Right atrium auricular region (tissue), 2 donors: ENCODE measurements at places on chromosomes 2 and 18. TPM values are rescaled to one million over a fixed set of nuclear protein-coding genes. Genes with fewer than 3 reads are reported as not detected.

IL1RL1 gene
- 65.3 TPM for total RNA-seq

CDCA7 gene
- 0.48 TPM for total RNA-seq

NTSR2 gene
- not detected for total RNA-seq

TNFAIP6 gene
- total RNA-seq, result 2.8 TPM

ANKRD53 gene
- total RNA-seq, result 1.7 TPM

RAB27B gene
- total RNA-seq, result 0.11 TPM

IRS1 gene
- 14.6 TPM for total RNA-seq

COBLL1 gene
- total RNA-seq, result 21.1 TPM

- no peak for DNase-seq
Observed at GRCh38 chr2:5539282-5540165, 152.7 kb upstream of the SOX11 start.

GRCh38 chr2:190663839-190664238 is 15.0 kb downstream of the NAB1 start:
- DNase-seq, result no peak

- no peak for DNase-seq
Observed at GRCh38 chr18:43422518-43422917, 145.2 kb upstream of the SYT4 start.

DNA sequence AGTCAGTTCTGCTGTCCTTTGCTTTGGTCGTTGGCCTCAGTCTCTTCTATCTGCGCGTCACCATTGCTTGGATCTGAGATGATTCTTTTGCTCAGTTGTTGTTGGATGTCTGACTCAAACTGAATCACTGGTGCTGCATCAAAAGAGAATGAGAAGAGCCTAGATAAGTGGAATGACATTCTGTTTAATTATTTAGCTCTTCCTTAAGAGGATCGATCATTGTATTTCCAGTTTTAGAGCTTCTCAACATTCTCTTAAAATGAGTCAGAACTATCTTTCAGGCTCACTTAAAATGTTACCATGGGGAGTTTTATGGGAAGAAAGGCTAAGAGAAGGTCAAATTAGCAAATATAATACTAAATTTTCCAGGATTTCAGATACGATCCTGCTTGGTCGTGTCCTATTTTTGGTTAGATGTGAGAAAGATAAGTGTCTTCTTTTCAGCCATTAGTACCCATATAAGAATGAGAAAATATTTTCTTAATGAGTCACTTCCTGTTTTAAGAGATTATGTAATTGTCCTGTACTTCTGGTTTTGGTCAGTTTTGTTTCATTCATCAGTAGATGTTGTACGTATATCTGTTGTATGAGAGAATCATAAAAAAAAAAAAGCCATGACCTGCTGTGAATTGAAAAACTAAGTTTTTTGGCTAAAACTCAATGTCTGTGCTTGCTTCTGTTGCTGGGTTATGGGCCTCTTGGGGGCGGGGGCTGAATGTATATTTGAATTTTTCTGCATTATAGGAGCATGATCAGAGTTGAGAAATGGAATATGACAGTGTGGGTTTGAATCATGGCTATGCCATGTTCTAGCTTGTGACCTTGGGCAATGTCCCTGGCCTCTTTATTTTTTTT is 31.6 kb upstream of the CASP10 start:
- DNase-seq, result no peak

GRCh38 chr2:35410431-35411061 is 945.0 kb upstream of the CRIM1 start:
- DNase-seq, result no peak

GRCh38 chr18:63542069-63542468 is at the start of gene SERPINB12:
Gene SERPINB12 (plus strand): TSS chr18:63542369. CDS start chr18:63556160, 13,791 bp downstream.
- no peak for DNase-seq

DNA sequence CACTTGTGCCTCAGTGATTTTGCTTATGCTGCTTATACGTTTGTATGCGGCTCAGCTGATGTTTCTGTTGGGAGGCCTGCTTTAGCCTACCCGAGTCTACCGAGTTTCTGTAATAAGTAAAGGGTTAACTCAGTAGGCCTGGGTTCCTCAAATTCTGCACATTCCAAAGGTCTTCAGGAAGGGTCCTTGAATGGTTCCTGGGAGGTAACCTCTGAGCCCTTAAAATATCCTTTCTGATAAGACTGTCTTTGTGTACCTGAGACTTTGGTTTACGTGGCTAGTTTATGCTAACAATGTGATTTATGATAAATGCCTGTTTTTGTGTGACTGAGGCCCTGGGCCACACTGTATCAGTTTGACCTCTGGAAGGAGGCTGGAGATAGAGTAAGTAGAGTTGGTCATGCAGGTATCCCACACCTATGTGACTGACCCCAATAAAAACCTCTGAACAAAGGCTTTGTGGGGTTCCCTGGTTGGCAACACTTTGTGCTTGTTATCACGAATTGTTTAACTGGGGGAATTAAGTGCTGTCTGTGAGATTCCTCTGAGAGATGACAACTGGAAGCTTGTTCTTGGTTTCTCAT is 18.9 kb upstream of the PNPT1 start:
- no peak for DNase-seq

GRCh38 chr18:41703744-41704530 is 251.1 kb upstream of the PIK3C3 start:
- DNase-seq, result no peak

- DNase-seq, result no peak
Observed at GRCh38 chr18:65753520-65753919, 2.7 kb downstream of the CDH7 start.

- DNase-seq, result no peak
Observed at GRCh38 chr18:50194631-50195532, at the start of gene MYO5B. Gene MYO5B (minus strand): TSS chr18:50195147. CDS start chr18:50194793, 354 bp downstream.

GRCh38 chr2:57987835-57988573 is 58.6 kb upstream of the VRK2 start:
- DNase-seq, result no peak

GRCh38 chr2:68936427-68936826 is 16.3 kb downstream of the GKN2 start:
- no peak for DNase-seq

DNA sequence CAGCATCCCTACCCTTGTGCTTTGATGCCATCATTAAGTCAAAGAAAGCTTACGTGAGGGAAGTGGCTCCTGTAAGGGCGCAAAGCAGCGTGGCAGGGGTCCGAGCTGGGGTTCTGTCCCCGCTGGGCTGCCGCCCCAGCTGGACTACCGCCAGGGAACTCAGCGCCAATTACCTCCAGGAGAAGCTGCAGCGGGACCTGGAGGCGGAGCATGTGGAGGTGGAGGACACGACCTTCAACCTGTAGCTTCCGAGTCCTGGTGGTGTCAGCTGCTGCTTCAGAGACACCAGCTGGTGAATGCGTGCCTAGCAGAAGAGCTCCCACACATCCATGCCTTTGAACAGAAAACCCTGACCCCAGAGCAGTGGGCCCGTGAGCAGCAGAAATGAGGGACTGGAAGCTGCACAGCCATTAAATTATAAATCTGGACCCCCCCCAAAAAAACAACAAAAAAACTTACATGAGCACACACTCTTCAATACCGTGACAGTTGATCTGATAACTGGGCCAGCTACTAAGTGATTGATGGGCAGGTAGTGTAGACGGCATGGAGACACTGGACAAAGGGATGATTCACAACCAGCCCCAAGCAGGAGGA is 20.1 kb upstream of the YES1 start:
- no peak for DNase-seq

- DNase-seq, result no peak
Observed at GRCh38 chr2:45739796-45740485, 88.5 kb downstream of the PRKCE start.

DNA sequence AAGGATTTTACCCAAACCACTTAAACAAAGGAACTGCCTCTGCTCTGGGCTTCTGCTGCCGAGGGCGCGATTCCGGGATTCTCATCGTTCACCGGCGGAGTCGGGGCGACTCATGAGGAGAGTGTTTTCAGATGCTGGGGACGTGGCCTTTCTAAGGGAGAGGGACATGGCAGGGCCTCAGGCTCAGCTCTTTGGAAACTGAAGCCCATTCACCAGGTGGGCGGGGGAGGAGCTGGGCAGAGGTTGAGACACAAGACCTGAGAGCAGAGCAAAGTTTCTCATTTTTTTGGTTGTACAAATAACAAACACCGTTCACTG is 29.8 kb downstream of the NFATC1 start:
- no peak for DNase-seq

DNA sequence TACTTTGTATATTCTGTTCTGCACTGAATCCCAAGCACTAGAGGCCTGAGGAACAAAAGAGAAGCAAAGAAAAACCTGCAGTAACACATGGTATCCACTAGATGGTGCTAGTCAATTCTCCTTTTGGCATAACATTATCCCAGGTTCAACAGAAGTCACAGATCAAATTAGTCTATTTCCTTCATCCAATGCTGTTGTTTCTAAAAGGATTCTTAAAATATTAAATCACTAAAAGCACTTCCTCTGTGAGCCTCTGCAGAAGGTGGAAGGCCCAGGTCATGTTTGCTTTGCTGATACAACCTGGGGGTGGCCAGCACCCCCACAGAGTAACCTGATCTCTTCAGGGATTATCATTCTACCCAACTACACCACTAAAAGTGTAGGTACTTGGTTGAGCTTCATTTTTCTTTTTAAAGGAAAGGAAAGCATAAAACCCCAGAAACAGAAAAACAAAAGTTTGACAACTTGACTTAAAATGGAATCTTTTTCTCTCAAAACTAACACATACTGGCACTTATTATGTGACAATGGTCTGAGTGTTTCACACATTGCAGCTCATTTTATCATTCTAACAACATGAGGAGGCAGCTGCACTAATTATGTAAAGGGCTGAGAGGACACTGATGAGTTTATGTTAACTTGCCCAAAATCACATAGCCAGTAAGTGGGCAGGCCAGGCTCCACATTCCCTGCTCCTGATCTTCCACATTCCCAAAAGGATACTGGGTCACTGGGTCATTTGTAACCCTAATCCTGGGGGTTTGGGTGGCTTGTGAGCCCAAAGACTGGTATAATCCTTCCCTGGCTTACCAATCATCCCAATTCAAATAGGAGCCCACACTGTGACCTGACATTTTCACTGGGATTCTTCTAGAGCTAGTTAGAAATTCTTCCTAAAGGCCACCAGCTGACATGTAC is 66.8 kb upstream of the DNER start:
- DNase-seq, result no peak

DNA sequence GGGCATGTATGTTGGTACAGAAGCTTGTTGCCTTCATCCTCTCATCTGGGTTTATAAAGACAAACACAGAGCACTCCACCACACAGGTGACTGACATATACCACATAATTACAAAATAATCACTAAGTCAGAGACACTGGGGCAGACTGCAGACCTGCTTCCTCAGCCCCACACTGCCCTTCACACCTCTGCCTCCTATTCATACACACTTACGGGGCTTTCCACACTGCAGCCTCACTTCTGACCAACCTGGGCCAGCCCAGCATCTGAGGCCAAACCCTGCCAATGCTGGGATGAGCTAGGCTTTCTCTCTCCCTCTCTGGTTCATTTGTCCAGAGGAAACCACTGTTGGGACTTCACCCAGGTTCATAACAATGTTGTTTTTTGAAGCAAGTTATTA is 4.5 kb downstream of the EMX1 start:
- DNase-seq, result no peak

DNA sequence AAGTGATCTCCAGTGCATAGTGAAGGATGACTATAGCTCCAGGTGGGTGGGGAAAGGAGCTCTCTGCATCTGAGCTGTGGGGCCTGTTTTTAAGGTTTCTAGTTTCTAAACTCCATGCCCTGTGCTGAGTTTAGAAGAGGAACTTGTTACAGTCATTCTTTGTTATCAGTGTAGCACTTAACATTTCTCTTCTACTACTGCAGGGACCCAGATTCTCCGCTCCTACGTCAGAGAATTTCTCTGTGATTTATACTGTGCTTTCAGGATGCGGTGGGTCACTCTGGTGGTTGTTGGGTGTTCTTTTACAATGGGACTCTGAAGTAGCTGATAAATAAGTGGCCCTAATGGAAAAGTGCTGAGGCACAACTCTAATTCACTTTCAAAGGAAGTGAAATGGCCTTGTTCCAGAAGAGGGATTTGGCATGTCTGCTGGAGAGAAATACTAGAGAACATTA is 122.0 kb downstream of the WDSUB1 start:
- no peak for DNase-seq

- no peak for DNase-seq
Observed at GRCh38 chr18:36536426-36536825, 238.9 kb downstream of the FHOD3 start.

DNA sequence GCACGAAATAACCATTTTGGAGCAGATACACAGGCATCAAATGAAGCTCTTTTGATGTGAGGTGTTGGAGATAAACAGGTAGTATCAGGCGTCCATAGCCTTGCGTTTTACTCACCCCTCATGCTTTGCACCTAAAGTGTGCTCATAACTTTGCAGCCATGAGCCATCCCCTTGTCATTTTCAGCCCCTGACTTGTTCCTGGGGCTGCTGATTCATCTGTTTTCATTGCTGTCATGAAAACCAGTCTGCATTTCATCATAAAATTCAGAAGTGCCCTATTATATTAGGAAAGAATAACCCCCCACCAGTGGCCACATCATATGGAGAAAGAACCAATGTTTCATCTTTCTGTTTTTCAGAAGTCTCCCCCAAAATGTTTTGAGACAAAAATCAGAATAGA is 329.7 kb upstream of the NRP2 start:
- DNase-seq, result no peak

- DNase-seq, result no peak
Observed at GRCh38 chr2:37223131-37223530, 8.3 kb downstream of the CEBPZ start.

DNA sequence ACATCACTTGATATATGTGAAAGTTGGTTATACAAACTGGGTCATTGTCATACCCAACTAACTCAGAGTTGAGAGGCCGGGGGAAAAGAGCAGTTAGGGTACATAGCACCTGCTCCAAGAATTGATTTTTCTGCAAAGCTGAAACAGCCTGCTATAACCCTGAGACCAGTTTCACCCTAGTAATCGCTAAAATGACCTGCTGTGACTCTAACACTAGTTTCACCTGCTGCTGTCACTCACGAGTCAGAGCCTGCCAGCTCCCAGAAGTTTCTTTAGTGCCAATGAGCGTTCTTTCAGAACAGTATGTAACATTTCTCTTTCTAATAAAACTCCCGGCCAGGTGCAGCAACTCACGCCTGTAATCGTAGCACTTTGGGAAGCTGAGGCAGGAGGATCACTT is 28.0 kb downstream of the SRSF7 start:
- peak; percentile 43 for DNase-seq
